ENCODE measurements at places on chromosomes 12 and 14. TPM values are rescaled to one million over a fixed set of nuclear protein-coding genes. Genes with fewer than 3 reads are reported as not detected.
A peak's percentile ranks its signal among the peaks of the same experiment; 100 is the strongest.

- H3K4me3 ChIP-seq, result no peak overlapping the region
- no peaks in the 10 kb centered on the region for H3K27me3 ChIP-seq
- no peak for DNase-seq
- peaks cover 45% of the 10 kb centered on the region for H3K4me1 ChIP-seq
- peaks cover 14% of the 10 kb centered on the region for H3K36me3 ChIP-seq
- H3K27ac ChIP-seq, result peak overlapping the region; percentile 94
Observed at GRCh38 chr12:101745481-101745880, 6.2 kb upstream of the SYCP3 start.

GRCh38 chr14:77208291-77208978 lies 26.8 kb downstream of the TMEM63C start:
- H3K36me3 ChIP-seq, result no peaks in the 10 kb centered on the region
- DNase-seq, result peak; percentile 53
- no peaks in the 10 kb centered on the region for H3K4me1 ChIP-seq
- H3K27ac ChIP-seq, result no peak overlapping the region
- no peak overlapping the region for H3K4me3 ChIP-seq

DNA sequence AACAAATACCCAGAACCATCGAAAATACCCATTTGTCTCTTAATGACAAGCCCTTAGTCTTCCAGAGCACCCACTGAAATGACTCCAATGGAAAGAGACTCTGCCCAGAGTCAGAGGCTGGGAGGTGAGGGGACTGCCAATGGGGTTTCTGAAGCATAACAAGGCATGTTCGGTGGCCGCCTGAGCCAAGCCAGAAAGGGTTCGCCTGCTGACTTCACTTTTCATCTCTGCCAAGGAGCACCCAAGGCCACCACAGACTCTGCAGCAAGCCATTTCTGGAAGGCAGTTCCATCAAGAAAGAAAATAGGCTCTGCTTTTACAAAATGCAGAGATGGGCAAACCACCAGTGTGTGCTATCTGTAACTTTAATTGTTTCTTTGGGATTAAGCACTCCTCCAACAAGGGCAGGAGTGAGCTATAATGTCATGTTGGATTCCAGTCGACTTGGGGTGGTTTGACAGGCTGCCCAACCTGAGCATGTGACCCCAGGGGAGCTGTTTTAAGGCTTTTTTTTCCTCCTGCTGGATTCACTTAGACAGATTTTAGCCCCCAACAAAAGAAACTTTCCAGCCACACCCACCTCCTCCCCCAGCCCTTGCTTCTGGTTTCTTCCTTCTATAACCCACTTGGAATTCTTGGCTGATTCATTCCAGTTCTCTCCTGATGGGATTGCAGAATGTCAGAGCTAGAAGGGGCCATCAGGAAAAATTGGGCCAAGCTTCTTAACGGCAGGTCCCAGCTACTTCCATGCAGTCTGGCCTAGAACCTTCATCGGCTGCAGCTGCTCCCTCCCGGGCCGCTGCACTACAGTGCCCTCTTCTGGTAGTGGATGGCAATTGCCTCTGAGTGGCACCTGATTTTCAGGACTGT lies 24.1 kb downstream of the CKAP4 start:
- no peak overlapping the region for H3K4me3 ChIP-seq
- no peaks in the 10 kb centered on the region for H3K36me3 ChIP-seq
- peaks cover 11% of the 10 kb centered on the region for H3K27me3 ChIP-seq
- H3K4me1 ChIP-seq, result peaks cover 16% of the 10 kb centered on the region

GRCh38 chr14:36365766-36366165 lies 45.3 kb upstream of the MBIP start:
- peaks cover 3% of the 10 kb centered on the region for H3K27me3 ChIP-seq
- no peak for DNase-seq
- H3K27ac ChIP-seq, result no peak overlapping the region
- H3K4me1 ChIP-seq, result no peaks in the 10 kb centered on the region
- H3K36me3 ChIP-seq, result no peaks in the 10 kb centered on the region

DNA sequence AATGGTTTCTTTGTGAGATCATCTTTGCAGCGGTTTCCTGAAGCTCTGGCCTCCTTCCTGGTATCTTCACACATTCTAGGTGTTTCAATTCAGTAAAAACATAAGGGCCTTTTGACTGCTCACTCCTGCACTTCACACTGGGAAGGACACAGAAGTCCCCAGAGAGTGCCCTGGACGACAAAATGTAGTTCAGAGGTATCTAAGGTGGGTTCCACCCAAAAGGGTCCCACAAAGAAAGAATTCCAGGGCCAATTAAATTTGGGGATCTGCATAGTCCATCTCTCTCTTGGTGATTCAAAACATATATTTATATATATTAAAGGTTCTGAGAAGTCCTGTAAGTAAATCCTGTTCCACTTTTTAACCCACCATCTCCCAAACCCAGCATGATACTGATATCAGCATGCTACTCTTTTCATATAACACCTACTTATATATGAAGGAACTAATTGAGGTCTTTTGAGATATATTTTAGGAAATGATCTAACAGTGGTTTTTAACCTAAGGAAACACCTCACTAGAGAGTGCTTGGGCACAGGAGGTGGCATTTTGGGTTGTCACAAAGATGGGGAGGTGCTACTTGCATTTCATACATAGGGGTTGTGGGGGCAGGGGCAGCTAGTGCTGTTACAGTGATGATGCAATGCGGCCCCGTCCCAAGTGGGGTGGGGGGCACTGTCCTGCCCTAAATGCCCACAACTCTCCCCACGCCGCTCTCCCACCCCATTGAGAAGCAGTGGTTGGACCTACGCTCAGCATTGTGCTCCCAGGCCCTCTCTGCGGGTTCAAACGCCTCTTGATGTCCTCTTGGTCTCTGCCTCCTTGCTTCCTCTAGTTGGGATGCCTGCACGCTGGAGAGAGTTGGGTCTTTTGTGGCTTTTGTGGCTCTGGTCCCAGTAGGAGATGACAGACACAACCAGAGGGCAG lies 109.4 kb downstream of the ARF6 start:
- no peaks in the 10 kb centered on the region for H3K27me3 ChIP-seq
- H3K27ac ChIP-seq, result peak overlapping the region; percentile 99

GRCh38 chr12:113322343-113322742 lies 12.6 kb downstream of the SLC8B1 start:
- no peak for DNase-seq
- peaks cover 18% of the 10 kb centered on the region for H3K36me3 ChIP-seq
- no peak overlapping the region for H3K4me3 ChIP-seq
- H3K27me3 ChIP-seq, result no peaks in the 10 kb centered on the region
- no peak overlapping the region for H3K27ac ChIP-seq

- no peak overlapping the region for H3K27ac ChIP-seq
- no peak overlapping the region for H3K4me3 ChIP-seq
- DNase-seq, result no peak
- H3K27me3 ChIP-seq, result peaks cover 46% of the 10 kb centered on the region
Observed at GRCh38 chr12:1527789-1528188, 66.6 kb downstream of the FBXL14 start.

DNA sequence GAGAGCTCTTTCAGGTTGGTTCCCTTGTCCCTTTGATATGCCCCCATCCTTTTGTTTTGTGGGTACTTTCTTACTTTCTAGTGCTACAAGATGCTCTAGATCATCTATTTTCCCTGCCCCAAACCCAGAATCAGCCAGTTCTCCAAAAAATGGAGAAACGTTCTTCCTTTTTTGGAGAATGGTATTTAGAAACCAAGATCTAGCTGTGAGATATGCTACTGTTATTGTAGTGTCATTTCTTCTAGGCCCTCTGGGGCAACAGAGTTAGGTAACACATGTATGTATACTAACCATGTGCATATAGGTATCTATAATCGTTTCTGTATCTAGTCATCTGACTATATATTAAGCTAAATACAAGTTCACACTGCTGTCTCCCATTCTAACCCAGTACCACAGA lies 6.9 kb upstream of the IGFBP6 start:
- no peaks in the 10 kb centered on the region for H3K36me3 ChIP-seq
- no peak for DNase-seq
- no peaks in the 10 kb centered on the region for H3K4me1 ChIP-seq
- no peak overlapping the region for H3K27ac ChIP-seq
- H3K4me3 ChIP-seq, result no peak overlapping the region
- H3K27me3 ChIP-seq, result peaks cover 2% of the 10 kb centered on the region

DNA sequence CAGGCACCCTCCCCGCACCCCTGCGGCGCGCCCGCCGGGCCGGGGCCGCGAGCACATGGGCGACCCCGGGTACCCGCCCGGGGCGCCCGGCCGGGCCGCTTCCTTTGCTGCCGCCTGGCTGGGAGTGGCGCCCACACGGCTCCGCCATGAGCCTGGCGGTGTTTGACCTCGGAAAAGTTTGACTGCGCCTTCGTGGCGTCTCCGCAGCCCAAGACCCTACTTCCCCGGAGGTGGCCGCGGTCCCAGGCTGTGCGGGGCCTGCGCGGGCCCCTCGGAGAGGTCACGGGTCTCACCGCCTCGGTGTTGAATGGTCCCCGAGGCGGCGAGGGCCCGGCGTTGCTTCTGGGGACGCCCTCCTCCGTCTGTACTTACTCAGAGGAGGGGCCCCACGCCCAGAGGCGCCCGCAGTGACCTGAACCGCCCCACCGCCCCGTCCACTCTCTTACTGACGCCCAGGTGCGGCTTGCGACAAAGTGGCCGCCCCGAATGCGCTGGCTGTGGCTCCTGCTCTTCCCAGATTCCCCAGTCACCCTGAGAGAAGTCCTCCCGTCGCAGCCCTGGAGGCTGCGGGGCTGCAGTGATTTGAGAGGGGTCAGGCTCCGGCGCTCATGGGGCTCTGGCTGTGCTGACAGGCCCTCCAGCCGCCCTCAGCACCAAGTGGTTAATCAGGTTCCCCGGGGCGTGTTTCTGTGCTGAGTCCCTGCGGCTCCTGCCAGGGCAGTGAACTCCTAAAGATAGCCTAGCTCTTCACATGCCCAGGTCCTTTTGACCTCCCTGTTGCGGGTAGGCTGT lies 5.8 kb downstream of the KMT5A start:
- peaks cover 27% of the 10 kb centered on the region for H3K36me3 ChIP-seq
- peak overlapping the region; percentile 63 for H3K4me3 ChIP-seq
- no peak overlapping the region for H3K27ac ChIP-seq
- H3K4me1 ChIP-seq, result peaks cover 19% of the 10 kb centered on the region
- H3K27me3 ChIP-seq, result no peaks in the 10 kb centered on the region
- peak; percentile 62 for DNase-seq

GRCh38 chr12:60072911-60073310 lies 477.1 kb downstream of the SLC16A7 start:
- H3K4me3 ChIP-seq, result no peak overlapping the region
- no peaks in the 10 kb centered on the region for H3K36me3 ChIP-seq
- H3K4me1 ChIP-seq, result no peaks in the 10 kb centered on the region
- H3K27me3 ChIP-seq, result no peaks in the 10 kb centered on the region
- DNase-seq, result no peak
- no peak overlapping the region for H3K27ac ChIP-seq

The RPL6 gene
- 1,621 TPM for total RNA-seq

The RERG gene
- total RNA-seq, result not detected

The ZNF410 gene
- total RNA-seq, result 69.0 TPM

All from B cell (primary cell).